ENCODE measurements at places on chromosomes 12 and 14.

DNA sequence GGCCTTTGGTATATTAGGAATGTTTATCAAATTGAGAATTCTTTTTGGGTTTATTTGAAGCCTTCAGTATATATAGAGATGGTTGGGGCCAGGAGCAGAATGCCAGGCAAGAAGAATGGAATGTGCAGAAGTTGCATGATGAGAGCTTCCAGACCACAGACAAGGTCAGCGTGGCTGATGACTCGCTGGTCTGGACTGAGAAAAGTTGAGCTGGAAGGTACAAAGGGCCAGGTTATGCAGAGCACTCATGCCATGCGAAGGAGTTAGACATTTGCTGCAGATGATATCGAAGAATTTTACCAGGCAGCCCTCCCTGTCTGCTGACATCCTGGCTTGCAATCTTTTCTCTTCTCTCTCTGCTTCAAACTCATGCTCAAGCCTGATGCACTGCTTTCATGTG is 196.2 kb upstream of the ARHGAP5 start:
- no peak for DNase-seq

- no peak for DNase-seq
Observed at GRCh38 chr12:55970775-55971174, 3.1 kb upstream of the RAB5B start.

GRCh38 chr14:93040443-93040842 is 75.3 kb downstream of the ITPK1 start:
- no peak for DNase-seq

GRCh38 chr12:42326541-42327226 is 717 bp downstream of the PPHLN1 start:
- DNase-seq: peak; percentile 50

GRCh38 chr12:83016218-83016835 is 329.6 kb downstream of the TMTC2 start:
- DNase-seq: peak; percentile 72

GRCh38 chr12:83827860-83828259 is 1084.7 kb downstream of the SLC6A15 start:
- DNase-seq: no peak

DNA sequence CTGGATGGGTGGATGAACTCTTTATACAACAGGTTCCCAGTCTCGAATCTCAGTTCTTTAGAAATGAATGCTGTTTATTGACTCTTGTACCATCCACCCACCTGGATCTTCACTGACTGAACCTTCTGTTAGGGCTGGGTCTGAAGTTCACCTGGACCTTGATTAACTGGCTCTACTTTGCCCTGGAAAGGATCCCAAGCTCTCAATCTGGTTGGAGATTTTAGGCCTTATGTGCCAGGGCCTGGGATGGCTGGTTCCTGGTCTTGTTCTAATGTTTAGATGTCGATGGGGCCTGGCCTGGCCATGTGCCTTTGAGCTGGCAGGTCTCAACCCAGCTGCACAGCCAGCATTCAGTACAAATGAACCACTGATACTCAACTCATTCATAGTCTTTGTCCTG is 76.5 kb upstream of the MED13L start:
- no peak for DNase-seq

All from hematopoietic multipotent progenitor cell treated with erythropoietin and hydrocortisone succinate and interleukin-3 and kit ligand, for 6 days (in vitro differentiated cells).